NCI-H526 (cell line): ENCODE measurements at places on chromosomes 3 and 15.

DNA sequence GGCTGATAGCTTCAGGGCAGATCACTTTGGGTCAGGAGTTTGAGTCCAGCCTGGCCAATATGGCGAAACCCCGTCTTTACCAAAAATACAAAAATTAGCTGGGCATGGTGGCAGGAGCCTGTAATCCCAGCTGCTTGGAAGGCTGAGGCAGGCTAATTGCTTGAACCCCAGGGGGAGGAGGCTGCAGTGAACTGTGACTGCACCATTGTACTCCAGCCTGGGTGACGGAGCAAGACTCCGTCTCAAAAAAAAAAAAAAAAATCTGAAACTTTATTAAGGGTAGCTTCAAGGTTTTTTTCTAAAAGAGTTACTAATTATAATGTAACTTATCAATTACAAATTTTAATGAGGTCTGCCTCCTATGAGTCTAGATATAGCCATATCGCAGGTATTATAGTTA lies 5.1 kb downstream of the NECTIN3 start:
- no peak for DNase-seq

- DNase-seq = peak; percentile 5
Observed at GRCh38 chr3:29764603-29765254, 483.9 kb downstream of the RBMS3 start.

GRCh38 chr3:88013592-88013991 lies 45.2 kb downstream of the CGGBP1 start:
- no peak for DNase-seq

DNA sequence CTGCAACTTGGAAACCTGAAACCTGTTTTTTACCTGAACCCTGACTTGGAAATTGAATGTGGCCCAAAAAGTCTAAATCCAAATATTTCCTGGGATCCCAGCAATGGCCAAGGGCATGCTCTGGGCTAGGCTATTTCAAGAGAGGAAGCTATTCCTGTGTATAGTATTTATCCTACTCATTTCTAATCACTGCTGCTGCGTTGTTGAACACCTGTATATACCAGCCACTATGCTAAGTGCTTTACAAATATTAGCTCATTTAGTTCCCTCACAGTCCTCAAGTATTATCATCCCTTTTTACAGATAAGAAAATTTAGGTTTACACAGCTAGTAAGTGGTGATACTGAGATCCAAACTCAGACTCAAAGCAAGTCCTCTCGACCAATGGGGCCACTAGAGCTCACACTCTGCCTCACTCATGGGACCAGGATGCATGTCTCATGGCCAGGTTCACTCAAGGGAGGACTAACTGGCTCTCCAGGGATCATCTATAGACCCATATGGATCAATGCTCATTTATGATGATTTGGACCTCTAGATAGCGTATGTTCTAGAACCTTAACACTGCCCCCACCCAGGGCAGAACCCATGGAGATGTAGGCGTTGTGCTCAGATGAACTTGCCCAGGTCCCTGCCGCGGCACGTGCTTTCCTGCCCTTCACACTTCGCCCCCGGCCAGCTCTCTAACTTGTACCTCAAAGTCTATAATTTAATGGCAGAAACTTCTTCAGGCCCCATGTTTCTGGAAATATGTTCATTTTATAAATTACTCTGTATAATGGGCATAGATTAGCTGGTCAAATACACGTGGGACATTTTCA lies 2.6 kb upstream of the CCR4 start:
- DNase-seq = no peak

DNA sequence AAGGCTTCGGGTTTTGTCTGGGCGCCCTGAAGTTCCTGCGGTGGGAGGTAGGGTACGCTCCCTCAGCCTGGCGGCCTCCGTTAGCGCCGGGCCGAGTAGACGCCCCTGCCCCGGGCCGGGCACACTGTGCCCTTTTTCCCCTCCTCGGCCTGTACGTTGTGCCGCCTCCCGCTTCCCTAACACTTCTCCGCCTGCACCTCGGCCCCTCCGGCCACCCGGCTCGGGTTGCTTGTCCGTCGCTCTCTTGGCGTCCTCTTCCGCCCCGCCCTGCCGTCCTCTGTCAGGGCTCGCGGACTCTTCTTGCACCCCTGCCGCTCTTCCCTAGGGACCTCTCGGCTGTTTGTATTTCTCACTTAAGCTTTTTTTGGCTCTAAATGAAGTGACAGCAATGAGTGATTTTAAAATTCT lies 384 bp downstream of the KNL1 start:
- peak; percentile 70 for DNase-seq

- no peak for DNase-seq
Observed at GRCh38 chr15:32928876-32929275, 211.1 kb downstream of the GREM1 start.

DNA sequence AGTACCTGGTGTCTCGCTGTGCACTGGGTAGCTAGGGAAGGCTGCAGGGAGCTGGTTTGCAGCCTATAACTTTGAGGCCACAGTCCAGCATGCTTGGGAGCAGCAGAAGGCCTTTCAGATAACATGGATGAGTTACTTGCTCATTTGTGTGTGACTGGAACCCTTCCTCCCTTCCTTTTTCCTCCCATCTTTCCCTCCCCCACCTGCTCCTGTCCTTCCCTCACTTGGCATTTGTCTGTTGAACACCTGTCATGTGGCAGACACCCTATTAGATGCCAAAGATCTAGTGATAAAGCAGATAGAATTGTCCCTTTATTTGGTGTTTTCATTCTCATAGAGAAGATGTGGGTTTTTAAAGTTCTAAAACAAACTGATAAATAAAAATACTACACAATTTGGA lies 71.6 kb downstream of the LRTM1 start:
- DNase-seq = peak; percentile 8

GRCh38 chr3:162765524-162765923 lies 1268.9 kb downstream of the OTOL1 start:
- no peak for DNase-seq
